Stimulated activated CD8-positive, alpha-beta memory T cell treated with anti-CD3 and anti-CD28 coated beads, Interleukin-2, amount 100 ng/mL, for 1 hour (primary cell): ENCODE measurements at places on chromosomes 1 and 21.

DNA sequence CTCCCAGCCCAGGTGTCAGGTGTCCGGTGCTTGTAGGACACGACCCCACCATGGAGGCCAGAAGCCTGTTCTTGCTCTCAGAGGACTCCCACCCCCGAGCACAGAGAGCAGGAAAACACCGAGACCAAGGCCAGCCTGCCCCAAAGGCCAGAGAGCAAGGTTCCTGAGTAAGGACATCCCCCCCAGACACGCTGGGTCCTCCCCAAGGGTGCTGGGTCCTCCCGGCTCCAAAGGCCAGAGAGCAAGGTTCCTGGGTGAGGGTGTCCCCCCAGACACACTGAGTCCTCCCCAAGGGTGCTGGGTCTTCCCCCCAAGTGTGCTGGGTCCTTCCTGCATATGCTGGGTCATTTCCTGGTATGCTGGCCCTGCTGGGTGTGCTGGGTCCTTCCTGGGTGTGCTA is 40.0 kb downstream of the MEGF6 start:
- no peak for DNase-seq

GRCh38 chr1:157438146-157438545 is 114.2 kb downstream of the FCRL5 start:
- DNase-seq: no peak

DNA sequence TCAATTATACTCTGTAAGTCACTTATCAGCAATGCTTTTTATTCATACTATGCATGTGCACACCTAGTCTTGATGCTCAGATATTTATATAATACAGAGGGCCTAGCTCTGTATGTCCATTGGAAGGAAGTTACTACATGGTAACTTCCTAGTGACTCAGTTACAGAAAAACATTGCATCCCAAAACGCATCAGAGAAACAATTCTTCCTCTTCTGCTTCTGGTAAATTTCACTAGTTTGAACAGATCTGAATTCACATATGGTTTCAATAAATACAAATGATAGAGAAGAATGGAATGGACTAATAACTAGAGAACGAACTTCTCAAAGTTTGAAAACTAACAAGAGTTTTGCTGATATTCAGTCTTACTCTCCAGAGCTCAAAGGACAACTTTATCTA is 811.3 kb upstream of the ADGRL2 start:
- DNase-seq: no peak

DNA sequence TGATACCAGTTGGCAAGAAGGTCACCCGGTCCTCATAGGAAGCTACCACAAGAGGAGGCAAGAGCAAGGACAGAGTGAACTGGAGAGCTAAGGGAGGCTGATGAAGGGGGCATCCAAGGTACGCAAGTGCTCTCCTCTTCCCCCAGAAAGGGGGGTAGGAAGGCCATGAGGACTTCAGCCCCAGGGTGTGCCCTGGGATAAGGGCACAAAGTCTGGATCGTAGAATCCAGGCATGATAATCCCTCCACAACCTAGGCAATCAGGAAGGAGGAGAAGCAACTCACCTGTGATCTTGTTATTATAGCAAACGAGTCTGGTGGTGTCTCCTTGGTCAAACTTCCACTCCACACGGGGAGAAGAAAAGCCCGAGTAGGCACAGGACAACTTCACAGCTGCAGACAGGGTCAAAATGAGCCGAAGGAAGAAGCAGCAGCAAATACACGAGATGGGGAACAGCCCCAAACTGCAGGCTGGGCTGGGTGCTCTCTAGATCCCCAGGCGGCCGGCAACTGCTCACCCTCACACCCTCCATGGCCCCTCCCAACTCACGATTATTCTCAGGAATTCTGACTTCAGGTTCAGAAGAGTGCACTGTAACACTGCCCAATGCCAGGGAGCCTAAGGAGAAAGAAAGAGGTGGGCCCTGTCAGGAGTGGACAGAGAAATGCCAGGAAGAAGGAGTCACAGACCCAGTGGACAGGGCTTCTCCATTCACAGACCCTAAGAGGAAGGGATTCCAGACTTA is 20.0 kb downstream of the F11R start:
- no peak for DNase-seq

GRCh38 chr1:54080598-54081049 is 27.2 kb downstream of the TCEANC2 start:
- no peak for DNase-seq

DNA sequence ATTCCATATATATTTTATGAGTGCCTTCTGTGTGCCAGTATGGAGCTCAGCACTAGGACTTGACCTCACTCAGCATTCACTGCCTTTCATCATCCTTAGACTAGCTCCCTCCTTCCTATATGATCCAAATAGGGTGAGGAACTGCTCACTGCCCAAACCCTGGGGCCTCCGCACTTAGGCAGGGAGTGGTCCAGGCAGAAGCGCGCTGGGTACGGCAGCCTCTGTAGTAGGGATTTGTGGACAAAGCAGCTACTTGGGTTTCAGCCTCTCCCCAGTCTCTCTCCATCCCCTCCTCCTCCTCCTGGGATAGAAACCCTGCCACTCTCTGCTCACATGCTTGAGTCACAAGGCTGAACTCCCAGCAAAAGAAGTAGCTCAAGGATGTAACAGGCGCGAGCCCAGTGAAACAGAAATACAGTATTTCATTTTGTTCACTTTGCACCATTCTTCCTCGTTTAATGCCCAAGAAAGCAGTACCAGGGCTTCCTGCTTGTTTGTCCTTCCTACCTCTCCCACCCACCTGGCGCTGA is 32.9 kb downstream of the PLEKHA6 start:
- DNase-seq: no peak

DNA sequence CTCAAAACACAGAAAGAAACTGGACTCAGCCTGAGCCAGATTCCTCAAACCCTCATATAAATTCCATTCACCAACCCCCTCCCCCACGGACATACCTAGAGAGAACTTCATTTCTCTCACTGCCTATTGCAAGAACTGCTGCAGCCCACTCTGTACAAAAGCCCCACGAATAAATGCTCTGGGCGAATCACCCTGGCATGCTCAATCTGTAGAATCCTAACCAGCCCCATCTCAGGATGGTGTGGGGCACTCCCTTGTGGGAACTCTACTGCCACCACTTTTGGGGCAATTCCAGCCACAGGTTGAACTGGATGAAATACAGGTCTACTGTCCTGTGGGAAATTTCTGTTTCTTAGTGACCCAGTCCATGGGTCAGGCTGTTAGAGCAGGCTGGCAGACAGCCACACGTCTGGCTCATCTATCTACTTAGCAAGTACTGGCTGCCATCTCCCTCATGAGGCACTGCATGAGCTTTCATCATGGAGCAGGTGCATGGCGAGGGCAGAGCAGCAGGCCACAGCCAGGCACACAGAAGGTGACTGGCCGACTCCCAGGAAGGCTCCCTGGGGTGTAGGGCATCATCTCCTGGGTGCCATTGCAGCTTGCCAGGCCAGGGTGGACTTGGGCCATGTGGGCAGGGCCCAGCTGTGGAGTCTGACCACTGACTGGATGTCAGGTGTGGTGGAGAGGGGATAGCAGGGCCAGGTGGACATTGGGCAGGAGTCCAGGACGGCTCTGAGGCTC is 1.6 kb upstream of the C1orf35 start:
- no peak for DNase-seq

GRCh38 chr1:25804244-25804963 is 4.4 kb downstream of the SELENON start:
- no peak for DNase-seq

GRCh38 chr1:180898441-180899219 is 14.1 kb upstream of the KIAA1614 start:
- DNase-seq: no peak

- no peak for DNase-seq
Observed at GRCh38 chr1:174451408-174451807, 3.6 kb downstream of the GPR52 start.

DNA sequence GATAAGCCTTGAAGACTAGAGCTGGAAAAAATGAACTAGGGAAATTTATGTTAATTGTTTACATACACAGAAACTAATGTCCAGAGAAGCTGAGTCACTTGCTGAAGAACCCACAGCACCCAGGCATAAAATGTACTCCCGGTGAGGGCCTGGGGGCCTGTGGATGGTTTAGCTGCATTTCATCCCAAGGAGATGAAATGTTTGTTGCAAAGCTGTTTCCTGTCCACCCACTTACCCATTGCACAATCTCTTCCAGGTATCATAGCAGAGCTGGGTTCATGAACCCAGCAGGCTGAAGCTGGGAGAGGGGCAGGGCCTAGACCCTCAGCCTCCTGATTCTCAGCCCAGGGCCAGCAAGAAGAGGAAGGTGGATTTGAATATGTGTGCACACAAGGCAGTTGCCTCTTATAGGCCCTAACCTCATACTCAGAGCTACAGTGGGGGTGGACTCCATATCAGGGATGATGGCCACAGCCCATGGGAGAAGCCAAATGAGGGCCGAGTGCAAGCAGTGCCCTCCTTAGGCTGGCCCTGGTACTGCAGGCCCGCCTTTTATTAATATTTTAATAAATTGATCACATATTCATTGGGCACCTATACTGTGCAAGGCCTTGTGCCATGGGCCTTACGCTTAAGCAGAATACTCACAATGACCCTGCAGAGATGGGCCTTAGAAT is 110.8 kb downstream of the LACTBL1 start:
- DNase-seq: no peak

GRCh38 chr21:36860736-36861594 is 105.5 kb downstream of the HLCS start:
- no peak for DNase-seq

DNA sequence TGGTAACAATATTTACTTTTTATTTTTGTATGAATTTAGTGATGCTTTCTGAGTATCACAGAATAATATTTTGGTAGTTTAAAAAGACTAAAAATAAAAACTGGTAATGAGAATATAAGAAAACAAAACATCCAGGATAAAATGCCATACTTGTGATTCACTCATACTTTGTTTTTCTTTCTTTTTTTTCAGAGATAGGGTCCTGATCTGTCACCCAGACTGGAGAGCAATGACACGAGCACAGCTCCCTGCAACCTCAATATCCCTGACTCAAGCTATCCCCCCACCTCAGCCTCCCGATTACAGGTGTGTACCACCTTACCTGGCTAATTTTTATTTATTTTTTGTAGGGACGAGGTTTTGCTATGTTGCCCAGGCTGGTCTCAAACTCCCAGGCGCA is 64.2 kb upstream of the ADAM30 start:
- DNase-seq: no peak
